Mesothelial cell of epicardium (in vitro differentiated cells): ENCODE measurements at places on chromosomes 5 and 9. TPM values are rescaled to one million over a fixed set of nuclear protein-coding genes. Genes with fewer than 3 reads are reported as not detected.

GRCh38 chr5:14028938-14029584, 84.6 kb upstream of the DNAH5 start:
- DNase-seq: no peak

DNA sequence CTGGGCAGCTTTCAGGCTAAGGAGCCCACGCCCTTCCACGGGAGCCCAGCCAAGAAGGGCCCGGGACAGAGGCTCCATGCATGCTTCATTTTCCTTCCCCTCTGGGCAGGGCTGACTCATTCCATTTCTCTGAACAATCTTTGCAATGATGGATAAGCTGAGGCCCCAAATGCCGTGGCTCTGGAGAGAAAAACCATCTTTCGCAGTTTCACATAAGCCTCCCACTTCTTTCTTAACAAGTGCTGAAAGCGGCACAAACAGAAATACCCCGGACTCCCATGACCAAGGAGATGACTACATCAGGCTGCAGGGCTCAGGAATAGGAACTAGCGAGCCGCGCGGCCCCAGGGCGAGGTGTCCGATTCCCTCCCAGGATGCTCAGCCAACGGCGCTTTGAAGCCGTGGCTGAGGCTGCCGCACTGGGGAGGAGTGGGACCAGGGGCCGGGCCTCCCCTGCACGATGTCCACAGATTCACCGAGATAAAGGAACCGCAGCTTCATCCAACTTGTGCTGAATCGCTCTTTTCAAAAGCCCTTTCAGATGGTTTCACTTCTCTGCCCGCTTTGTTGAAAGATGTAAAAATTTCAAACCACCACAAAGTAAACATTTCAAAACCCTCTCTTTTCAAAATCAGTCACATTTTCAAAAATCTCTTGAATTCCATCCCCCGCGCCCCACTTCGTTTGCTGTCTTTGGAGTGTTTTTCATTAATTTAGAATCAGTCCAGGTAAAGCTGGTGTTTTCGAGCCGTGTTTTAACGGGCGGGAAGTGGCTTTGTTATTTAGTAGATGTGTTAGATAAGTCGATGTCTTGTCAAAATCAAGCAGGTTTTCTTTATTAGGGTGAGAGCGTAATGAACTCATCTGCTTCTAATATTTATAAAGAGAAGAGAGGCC, 96.5 kb upstream of the LMX1B start:
- peak; percentile 78 for DNase-seq

DNA sequence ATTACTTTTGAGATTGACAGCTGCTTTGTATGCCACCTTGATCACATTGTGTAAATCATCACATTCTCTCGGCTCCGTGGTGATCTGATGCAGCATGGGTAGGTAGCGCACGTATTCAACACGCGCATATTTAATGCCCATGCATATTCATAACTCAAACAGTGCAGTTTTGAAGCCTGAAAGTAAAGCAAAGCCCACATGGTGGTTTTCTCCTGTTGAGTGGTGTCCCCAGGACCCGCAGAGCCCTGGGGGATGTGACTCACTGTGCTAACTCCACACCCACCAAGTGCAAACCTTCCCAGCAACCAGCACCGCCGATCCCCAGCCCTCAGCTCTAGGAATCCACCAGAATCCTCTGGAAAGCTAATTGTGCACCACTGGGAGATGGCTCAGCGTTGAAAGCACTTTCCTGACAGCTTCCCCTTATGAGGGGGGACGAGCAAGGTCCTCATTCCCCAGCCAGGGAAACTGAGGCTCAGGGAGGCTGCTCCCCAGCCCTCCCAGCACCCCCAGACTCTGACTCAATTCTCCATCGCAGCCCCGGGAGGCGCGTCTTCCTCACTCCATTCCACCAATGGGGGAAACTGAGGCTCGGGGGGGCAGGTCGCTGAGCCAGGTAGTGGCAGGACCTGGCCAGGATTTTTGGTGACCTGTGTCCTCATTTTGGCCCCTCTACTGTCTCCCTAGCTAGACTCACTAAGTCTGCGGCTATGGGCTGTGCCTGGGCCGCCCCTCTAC, 46.4 kb downstream of the SARDH start:
- DNase-seq: no peak

DNA sequence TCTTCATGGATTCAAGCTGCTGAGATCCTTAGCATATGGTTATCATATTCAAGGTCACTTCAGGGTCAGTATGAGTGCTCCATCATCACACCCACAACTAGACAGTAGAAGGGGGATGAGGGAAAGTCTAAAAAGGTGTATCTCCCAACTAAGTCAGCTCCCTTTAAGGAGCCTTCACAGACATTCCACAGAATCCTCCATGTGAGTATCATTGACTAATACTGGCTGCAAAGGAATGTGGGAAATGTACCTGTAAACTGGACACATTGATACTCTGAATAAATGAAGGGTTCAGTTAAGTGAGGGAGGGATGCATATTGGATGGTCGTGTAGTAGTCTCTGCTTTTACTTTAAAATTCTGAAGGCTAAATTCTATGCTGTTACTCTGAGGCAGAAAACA, 330.7 kb downstream of the LRRC70 start:
- DNase-seq: no peak

DNA sequence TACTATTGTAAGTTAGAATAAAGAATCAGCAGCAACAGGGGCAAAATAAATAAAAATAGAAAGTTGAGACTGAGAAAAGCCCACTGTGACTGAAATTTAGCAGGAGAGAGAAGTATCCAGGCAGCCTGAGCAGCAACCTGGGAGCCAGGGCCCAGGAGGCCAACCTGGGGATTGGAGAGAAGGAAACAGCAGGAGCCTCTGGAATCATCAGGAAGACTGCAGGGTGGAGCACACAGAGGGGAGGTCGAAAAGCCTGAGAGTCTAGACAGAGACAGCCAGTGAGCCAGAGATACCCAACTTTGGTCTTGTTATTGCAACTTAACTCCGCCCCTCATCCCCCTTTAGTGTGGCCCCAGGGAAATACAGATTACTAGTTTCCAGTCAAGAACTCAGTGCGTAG, 98.6 kb downstream of the SLC1A3 start:
- DNase-seq: no peak

Gene EDIL3
- total RNA-seq: 45.2 to 51.3 TPM (median 48.0 TPM) in 3 replicates

Gene CD274
- 0.20 to 0.38 TPM (median 0.29 TPM) in 3 replicates for total RNA-seq

- no peak for DNase-seq
These were observed 8.7 kb downstream of the RANBP6 start for GRCh38 chr9:6006749-6007057.

DNA sequence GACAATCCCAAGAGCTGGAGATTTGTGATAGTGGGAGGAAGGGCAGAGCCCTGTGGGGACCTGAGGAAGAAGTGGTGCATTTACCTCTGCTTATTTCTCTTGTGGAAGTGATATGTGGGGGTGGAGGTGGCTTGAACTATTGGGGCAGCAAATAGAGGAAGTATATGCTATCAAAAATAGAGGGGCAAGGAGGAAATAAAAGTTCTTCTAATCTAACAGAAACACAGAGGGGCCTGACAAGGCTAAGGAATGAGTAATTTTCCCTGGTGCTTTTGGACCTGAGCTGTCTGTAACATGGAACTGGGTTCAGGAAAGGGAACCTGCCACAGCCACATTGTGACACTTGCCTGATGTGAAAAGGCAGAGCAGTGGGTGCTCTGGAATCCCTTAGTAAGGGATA, 378.6 kb upstream of the KLF4 start:
- DNase-seq: no peak

GRCh38 chr5:163941079-163941478, 435.7 kb downstream of the MAT2B start:
- DNase-seq: no peak

- DNase-seq: no peak
These were observed 5.4 kb downstream of the RGS3 start for GRCh38 chr9:113468716-113469448.

Gene EPB41L4B
- 5.2 to 5.5 TPM (median 5.3 TPM) in 3 replicates for total RNA-seq

GRCh38 chr9:80437091-80437640, 865.4 kb downstream of the TLE4 start:
- DNase-seq: no peak

GRCh38 chr5:33091571-33092363, 349.0 kb upstream of the TARS1 start:
- DNase-seq: no peak

- peak; percentile 98 for DNase-seq
These were observed 39.5 kb upstream of the NFIB start for GRCh38 chr9:14353222-14354056.

Gene KCNN2
- total RNA-seq: 17.1 to 19.6 TPM (median 19.1 TPM) in 3 replicates

GRCh38 chr9:74556685-74557084, 59.5 kb downstream of the RORB start:
- DNase-seq: no peak
